ENCODE measurements at places on chromosomes 7 and 10.
A peak's percentile ranks its signal among the peaks of the same experiment; 100 is the strongest.

GRCh38 chr7:146874722-146875121 lies 758.1 kb downstream of the CNTNAP2 start:
- no peak for DNase-seq

GRCh38 chr7:84264396-84264795 lies 69.8 kb upstream of the SEMA3A start:
- DNase-seq: no peak

GRCh38 chr7:2970861-2971260 lies 72.8 kb downstream of the CARD11 start:
- DNase-seq: no peak

- no peak for DNase-seq
Observed at GRCh38 chr7:151904270-151904669, 27.4 kb upstream of the PRKAG2 start.

DNA sequence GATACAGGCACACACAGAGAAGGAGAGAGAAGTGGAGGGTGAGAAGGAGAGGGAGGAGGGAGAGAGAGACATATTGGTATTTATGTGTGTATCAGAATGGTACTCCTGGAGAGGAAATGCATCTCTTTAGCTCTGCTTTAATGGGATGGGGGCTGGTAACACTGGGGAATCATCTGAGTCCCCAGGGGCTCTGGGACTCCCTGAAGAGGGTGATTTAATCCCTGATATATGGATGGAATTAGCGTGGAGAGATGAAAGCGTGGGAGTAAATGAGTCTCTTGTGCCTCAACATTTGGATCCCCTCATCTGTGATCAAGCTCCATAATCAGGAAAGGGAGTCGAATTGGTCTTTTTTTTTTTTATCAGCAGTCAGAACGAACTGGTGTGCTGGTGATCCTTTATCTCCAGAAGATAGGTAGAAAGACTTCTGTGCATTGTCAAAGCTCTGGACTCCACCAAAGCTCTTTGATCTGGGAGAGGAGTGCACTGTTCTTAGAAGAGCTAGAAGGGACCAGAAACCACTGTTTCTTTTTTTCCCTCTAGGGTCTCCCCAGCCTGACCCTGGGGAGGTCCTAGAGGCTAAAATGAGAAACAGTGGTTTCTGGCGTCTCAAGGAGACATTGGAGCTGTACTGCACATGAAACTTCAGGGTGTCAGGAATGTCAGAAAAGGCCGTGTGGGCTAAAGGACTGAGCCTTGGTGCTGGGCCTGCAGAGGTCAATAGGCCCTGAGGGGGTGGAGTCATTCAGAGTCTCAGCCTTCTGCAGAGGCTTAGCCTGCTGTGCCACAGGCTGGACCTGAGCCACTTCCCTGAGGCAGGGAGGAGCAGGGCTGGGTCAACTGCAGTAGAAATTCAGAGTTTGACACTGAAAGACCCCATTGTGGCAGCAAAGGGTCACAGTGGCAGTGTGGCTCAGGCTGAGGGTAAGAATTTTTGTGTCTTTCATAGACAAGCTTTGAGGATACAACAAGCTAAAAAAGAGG lies 234.4 kb upstream of the SLC26A5 start:
- no peak for DNase-seq

DNA sequence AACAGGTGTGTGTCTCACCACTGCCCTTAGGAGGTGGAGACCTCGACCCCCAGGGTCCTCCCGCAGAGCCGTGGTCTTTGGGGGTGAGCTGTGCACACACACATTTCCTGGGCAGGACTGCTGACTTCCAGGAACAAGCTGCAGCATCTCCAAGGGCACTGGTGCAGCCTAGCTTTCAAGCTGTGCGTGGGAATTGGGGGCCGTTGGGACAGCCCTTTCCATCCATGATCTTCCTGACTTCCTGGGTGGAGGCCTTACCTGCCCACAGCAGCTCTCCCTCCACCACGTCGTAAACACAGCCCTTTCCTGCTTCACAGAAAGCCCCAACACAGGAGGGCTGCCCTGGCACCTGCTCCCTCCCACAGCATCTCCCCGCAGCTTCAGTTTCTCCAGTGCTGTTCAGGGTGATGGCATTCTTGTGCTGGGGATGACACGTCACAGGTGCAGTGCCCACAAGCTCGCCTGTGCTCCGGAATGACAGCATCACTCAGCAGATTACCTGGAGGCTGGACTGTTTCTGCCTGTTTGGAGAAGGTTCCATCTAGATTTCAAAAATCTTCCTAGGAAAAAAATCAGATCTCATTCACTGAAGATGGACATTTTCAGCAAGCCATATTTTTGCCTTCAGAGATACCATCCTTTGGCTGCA lies 208.0 kb upstream of the PPP2R2D start:
- DNase-seq: no peak

DNA sequence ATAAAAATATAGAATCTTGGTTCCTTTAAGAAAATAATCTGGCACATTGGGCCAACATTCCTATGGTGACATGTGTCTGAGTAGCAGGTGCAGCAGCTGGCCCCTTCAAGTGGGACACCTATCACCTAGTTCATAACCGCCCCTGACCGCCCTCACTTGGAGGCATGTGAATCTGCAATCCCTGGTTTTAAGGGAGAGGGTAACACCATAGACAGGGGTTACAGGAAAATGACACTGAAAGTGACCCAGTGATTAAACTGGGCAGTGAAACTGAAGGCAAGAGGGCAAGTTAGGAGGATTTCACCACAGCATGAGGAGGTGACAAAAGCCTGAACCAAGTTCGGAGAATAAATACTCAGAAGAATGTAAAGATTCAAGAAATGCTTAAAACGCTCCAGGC lies 1.1 kb downstream of the RSU1 start:
- DNase-seq: peak; percentile 31

DNA sequence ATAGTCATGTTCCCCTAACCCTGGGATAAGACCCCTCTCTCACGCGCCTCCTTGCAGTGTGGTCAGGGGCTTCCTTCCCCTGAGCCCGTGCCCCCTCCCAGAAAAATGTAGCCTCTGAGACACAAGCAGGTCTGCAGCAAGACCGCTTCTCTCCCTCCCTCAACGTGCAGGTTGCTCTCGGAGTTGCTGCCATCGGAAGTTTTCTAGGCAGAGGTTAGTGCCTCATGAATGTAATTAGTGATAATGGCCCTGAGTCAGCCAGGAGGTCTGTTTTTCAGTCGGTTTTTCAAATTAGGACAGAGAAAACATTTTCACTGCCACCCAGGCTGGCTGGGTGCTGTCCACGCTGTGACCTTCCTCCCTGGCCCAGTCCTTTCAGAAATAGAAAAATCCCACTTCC lies 43.2 kb upstream of the PRLHR start:
- no peak for DNase-seq

- no peak for DNase-seq
Observed at GRCh38 chr7:102111061-102112041, 175.3 kb upstream of the SH2B2 start.

DNA sequence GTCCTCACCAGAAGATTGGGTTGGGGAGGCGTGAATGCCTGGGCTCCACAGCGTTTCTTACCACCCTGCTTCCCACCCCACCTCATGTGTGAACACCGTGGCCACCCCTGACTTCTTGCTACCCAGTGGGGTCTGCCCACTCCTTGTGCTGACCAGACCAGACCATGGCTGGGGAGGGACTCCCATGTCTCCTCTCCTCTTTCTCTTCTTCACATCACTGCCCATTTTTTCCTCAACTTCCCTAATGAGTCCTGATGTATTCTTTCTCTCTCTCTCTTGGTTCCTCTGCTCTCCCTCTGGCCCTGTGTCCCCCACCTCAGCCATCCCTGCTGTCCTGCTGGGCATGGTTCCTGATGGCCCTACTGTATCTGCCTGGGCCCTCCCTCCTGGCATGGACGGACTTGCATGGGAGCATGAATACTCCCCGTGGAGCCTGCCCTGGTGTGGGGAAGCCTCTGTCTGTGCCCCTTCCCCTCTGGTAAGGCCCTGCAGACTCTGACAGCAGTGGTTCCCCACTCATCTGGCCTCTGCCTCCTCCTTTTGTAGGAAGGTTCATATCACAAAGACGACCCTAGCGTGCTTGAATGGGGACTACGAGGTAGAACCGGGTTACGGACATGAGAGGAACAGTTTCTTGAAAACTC lies 85.5 kb downstream of the ADCY1 start:
- DNase-seq: no peak

DNA sequence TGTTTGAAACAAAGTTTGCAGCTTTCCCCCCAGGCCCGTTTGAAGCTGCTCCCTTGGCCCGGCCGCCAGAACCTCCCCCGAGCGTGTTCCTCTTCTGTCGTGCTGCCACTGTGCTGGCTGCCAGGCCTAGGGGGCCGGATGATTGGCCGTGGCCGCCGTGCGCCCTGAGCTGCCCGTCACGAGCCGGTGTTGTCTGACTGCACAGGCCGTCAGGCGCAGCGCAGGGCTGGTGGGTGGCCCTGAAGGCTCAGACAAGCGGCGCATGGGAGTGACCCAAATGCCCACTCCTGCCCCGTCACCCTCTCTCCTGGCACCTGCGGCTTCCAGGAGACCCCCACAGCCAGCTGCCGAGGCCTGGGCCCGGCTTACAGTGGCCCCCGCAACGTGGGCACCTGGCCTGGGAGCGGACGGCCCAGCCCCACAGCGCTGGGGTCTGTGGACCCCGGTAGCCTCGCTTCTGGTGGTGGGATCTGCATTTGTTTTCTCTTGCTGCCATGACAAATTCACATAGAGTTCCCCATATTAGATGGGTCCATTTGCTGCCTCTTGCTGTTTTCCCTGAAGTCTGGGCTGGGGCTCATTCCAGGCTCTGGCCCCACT lies 13.1 kb downstream of the JAKMIP3 start:
- no peak for DNase-seq

DNA sequence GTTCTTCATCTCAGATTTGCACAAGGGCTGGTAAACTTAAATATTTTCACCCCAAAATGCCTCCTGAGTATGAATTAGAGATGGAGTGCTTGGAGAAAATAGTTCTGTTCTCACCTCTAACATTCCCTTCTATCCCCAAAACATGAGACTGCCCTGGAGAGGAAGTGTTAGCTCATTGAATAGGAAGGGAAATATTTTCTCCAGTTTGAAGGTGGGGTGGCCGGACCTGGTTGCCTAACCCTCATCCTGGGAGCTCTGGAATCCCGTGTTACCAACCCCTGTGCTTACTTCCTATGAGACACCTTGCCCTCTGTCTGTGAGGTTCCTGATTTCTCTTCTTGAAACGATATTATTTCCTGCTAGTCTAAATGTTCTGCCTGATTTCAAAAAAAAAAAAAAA lies 779 bp downstream of the IFIT2 start:
- DNase-seq: no peak

- no peak for DNase-seq
Observed at GRCh38 chr7:1296356-1296981, 63.8 kb downstream of the UNCX start.

DNA sequence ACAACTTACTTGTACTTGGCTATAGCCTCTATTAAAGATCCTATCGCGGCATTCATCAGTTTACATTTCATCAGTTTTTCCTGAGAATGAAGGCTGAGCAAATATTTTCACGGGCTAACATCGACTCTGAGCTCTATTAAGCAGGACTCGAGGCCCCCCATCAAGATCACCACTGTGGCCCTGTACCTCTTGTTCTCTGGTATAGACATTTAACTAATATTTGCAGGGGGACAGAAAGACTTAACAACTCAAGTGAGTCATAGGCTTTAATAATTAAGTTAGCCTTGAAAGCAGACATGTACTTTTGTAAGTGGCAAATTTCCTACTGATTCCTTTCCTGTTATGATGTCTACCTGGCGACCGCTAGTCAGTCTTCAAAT lies 45.4 kb downstream of the DOCK4 start:
- DNase-seq: no peak

- DNase-seq: no peak
Observed at GRCh38 chr7:54985426-54986330, 33.1 kb upstream of the EGFR start.

GRCh38 chr7:150443793-150444540 lies 6.5 kb upstream of the GIMAP8 start:
- DNase-seq: no peak

DNA sequence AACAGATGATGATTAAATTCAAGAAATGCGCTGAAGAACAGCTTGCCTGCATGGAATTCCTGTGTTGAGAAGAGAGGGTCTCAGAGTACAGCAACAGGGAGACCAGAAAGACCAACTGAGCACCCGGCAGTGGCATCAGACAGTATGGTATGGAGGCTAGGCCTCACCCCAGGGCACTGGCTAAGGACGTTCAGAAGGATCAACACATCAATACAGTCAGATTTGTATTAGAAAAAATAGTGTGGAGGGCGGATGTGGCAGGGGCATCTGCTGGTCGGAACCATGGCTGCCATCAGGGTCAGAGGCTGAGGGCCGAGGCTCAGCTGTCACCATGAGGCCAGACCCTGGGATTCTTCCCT lies 142.1 kb downstream of the ADARB2 start:
- DNase-seq: no peak

GRCh38 chr7:26447116-26447515 lies 155.5 kb downstream of the SNX10 start:
- no peak for DNase-seq

- DNase-seq: no peak
Observed at GRCh38 chr7:154566877-154567276, 436.0 kb downstream of the PAXIP1 start.

DNA sequence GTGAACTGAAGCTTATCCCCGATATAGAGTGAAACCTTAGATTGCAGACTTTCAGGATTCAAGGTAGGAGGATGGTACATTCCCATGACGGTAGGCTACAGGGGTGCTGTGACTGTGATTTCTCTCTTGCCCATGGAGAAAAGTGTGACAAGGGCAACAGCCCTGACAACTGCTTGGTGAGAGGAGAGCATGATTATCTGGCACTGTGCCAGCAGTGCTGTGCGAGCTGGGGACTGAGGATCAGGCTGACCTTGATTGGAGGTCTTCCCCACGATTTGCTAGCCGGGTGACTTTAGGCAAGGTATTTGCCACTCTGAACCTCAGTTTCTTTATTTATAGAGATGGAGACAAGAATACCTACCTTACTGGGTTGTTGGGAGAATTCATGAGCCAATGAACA lies 229.5 kb downstream of the PTEN start:
- DNase-seq: no peak

DNA sequence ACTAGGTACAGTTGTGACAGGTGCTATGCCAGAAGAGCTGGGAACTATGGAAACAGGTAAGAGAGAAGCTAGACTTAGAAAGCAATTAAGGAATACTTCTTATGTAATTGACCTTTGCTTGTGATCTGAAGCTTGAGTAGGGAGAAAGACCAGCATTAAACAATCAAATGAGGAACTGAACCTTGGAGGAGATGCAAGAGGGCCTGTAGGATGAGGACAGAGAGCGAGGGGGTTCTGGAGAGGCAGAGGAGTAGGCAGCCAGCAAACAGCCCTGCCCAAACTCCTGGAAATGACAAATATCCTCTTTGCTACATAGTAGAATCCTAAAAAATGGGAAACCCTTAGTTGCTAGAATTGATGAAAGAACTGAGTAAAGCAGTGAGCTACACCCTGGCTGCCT lies 41.6 kb upstream of the FAM204A start:
- peak; percentile 33 for DNase-seq

GRCh38 chr10:69960606-69960987 lies 92.0 kb upstream of the MACROH2A2 start:
- DNase-seq: no peak

GRCh38 chr7:211033-211714 lies 18.8 kb downstream of the FAM20C start:
- DNase-seq: no peak

- DNase-seq: no peak
Observed at GRCh38 chr10:64813391-64813790, 1292.2 kb downstream of the REEP3 start.

GRCh38 chr10:22580711-22581110 lies 133.7 kb downstream of the PIP4K2A start:
- no peak for DNase-seq
